ENCODE measurements at places on chromosomes 2 and 18.

DNA sequence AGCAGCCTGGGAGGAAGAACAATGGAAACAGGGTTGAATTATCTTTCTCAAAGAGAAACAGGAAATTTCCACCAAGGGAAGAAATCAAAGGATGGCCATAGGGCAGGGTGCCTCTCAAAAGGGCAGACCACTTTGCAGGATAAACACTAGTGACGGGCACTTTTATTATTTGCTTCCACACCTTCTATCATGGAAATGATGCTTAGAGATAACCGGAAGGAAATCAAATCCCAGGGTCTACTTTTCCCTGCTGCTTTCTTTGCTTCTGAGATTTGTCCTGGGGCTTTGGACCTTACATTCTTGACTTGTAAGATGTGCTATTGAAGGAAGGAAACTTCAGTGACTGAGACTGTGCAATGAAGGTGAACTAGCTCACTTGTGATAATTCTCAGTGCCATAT lies 1.1 kb upstream of the SCN9A start:
- DNase-seq: no peak

GRCh38 chr2:127551221-127551930 lies 15.9 kb downstream of the MYO7B start:
- no peak for DNase-seq

DNA sequence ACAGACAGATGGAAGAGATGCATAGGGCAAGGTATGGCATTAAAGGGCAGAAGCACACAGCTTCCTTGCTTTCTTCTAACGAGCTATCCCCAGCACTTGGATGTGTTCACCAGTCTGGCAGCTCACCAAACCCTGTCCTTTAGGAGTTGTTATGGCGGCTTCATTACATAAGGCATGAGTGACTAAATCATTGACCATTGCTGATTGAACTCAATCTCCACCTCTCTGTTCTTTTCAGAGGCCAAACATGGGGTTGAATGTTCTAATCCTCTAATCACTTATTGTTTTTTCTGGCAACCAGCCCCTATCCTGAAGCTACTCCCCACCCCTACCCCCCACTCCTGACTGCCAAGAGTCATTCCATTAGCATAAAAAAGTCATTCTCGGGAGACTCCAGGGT lies 301.8 kb downstream of the XIRP2 start:
- DNase-seq: no peak

GRCh38 chr2:132416723-132417395 lies at the start of gene GPR39:
TSS of gene GPR39 (plus strand) at chr2:132416805.
- no peak for DNase-seq

- DNase-seq: no peak
Observed at GRCh38 chr2:121382744-121383143, 97.7 kb upstream of the TFCP2L1 start.

DNA sequence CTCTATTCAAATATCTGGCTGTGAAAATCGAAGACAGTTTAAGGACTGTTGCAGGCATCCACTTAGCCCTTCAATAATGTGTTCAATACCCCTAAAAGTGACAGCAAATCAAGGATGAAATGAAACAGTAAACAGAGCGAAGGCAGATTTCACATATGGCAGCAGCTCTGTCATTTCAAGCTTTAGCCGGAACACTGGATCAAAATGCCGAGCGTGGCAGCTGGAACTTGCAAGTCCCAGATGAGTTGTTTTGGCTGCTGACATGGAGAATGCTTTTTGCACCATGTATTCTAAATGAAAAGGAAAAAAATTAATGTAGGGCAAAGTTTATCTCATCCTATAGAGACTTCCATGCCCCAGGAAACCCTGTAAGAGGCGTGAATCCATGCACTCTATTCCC lies 18.0 kb downstream of the LRRC30 start:
- DNase-seq: no peak

DNA sequence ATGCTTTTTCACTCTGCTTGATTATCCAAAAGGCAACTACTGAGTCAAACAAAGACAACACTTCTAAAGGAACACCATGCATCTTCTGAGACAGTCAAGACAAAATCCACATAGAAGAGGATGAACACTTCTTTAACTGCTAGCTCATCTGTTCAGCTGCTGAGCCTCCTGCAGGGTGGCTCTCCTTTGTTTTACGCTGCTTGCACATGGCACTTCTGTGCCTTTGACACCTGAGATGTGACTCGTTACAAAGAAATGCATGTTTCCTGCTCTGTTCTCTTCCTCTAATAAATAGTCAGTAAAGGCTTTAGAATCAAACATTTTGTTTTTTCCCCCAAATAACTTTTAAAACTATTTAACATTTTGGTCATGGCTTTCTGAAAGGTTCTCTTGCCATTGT lies 1129.4 kb downstream of the TDRD15 start:
- DNase-seq: no peak

- DNase-seq: no peak
Observed at GRCh38 chr2:639703-640102, 37.5 kb downstream of the TMEM18 start.

DNA sequence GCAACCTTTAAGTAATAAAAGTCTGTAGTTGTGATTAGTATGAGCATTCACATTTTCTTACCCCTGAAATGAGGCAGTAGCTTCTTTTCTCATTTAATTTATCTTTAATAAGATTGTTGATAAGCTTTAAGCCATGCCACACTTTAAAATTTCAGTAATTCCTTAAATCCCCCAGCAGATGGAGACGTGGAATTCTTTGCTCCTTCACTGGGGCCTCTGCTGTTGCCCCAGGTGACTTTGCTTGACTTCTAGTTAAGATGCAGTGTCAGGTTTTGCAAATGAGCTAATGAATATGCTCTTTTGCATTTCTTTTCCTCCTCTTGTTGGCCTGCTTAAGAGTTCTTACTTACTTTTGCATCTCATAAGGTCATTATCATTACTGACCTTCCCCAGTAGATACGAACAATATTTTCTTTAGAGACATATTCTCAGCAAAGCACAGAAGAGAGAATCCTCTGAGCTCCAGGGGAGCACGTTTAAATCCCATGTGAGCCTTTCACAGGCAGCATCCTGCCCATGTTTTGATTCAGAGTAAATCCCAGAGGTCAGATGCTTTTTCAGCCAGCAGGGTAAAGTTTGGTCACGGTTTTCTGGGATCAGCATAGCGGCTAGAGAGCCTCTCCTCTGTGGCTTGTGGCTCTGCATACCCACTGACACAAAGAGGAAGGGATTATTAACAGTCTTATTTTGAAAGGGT lies 222.9 kb downstream of the PTPRM start:
- DNase-seq: no peak

DNA sequence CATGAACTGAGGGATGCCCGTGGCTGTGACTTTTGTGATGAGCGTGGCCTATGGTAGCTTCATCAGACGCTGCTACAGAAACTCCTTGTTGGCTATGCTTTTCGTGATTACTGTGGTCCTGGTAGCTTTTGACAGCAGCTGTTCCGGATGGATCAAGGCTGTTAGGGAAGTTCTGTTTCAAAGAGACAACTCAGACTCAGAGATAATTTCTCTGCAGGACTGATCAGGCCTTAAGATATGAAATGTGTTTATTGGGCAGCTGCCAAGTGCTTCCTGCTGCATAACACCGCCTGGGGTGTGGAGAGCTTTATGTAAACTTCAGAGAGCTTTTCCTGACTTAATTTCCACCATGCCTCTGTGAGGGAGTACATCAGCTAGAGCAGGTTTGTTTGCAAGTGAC lies 243.8 kb downstream of the TSN start:
- no peak for DNase-seq

DNA sequence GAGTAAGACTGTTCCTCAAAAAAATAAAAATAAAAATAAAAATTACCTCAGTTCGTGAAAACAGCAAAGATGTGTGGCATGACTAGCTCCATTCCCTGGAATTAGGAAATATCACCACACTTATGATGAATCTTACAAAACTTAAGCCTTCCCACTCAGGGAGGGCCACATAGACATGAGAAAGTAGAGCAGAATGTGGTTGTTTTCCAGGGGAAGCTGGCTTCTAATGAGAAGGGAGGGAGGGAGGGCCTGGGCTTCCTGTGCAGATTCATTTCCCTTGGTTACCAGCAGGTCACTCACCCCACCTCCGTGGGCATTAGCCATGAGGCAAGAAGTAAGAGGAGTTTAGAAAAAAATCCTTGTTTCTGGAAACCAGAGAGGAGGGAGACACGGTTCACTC lies 95.9 kb upstream of the RMDN2 start:
- DNase-seq: no peak

DNA sequence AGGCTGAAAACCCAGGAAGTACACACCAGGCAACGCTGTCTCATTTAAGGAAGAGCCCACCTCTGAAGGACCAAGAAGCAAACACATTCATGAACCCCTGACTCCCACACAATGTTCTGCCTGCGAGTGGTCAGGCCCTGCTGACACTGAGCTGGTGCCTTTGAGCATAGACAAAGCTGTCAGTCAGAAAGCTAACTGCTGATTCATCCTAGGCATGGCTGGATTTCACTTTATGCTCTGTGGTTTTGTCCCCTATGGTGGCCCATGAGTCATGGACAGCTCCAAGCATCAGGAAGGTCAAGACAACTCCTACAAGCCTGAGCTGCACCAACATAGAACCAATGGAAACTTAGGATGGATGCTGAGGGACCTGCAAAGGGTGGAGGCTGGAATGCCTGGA lies 78.9 kb downstream of the UXS1 start:
- no peak for DNase-seq

DNA sequence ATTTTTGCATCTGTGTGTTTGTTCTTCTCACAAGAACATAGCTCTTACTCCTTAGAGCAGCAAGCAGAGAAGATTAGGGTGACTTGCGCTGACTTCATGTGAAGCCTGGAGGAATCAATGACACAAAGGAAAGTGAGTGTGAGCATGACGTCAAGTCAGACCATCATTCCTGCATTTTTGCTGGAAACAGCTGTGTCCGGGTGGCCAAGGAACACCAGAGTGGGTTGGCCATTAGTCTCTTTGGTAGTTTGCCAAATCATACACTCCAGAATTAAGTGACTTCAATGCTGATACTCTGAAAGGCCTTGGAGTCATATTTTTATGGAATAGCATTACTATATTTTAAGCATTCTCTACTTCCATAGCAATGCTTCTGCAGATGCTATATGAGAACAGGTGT lies 597.2 kb downstream of the DCDC2C start:
- no peak for DNase-seq

- no peak for DNase-seq
Observed at GRCh38 chr2:136015699-136016098, 30.3 kb upstream of the DARS1 start.

DNA sequence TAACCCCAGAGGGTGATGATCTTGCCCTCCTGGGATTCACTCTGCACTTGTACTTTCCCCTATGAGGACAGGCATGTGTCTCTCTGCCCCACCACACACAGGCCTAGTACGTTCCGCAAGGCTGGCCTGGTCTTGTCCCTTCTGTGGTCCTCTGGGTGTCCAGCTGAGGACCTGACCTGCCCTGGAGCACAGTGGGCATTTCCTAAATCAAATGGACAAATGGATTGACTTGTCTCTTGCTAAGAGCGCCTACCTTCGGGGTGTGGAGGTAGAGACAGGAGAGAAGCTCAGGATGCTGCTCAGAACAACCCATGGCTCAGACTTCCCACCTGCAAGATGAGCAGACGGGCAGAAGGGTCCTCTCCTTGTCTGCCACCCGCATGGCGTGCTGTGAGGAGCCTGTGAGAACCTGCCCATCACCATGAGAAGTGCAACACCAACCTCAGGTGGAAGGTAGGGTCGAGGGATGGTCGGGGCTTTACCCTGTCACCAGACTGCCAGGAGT lies 133.6 kb downstream of the MYCN start:
- DNase-seq: no peak

DNA sequence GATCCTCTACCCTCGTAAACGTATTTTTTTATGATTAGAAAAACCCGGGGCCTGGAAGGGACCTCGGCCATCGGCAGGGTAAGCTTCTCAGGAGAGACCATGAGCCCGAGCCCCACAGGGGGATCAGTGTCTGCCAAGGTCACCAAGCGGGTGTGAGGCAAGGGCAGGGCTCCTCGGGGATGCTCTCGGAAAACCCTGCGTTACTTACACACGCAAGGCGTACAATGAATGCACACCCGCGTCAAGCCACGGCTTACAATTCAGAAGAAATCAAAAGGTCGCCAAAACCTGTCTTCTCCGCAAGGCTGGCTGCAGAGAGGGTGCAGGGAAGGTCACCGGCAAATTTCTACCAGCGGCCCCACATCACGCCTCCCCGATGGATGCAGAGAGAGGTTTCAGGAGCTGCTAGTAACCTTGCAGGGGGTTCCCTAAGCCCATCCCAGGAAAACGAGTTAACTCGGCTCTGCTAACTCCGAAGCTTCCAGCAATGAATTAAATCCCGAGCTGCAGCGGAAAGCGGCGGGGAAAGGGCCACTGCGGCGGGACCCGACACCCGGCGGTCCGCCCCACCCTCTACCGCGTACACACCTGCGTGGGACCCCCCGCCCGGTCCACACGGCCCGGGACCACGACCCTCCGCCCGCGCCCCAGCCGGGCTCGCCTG lies 638 bp downstream of the ST3GAL5 start:
- peak; percentile 55 for DNase-seq

- no peak for DNase-seq
Observed at GRCh38 chr2:29450596-29451222, 335.5 kb downstream of the CLIP4 start.

GRCh38 chr2:220674033-220674432 lies 898.1 kb downstream of the EPHA4 start:
- DNase-seq: no peak

DNA sequence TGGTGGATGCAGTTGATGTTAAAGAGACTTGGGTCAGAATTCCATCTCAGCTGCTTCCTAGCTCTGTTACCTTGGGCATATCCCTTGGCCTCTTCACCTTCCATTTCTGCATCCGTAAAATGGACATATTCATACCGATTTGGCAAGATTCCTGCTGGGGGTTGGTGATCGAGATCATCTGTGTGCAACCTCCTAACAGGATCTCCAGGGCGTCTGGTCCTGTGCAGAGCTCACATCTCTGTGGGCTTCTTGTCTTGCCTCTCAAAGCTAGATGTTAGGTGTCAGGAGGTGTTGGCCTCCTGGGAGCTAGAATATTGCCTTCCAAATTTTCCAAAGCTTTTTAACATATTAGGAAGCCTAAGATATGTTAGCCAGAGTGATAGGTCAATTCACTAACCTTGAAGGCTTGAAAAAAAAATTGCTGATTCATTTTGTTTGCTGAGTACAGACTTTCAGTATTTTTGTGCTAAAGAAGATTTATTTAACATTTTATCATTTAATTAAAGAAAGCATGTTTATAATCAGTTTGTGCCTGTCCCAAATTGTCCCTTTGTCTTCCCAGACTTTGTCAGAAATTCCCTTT lies 69.7 kb upstream of the ZNF516 start:
- DNase-seq: no peak

- DNase-seq: no peak
Observed at GRCh38 chr18:3889803-3890202, 439.8 kb downstream of the TGIF1 start.

Measured in activated T-cell treated with anti-CD3 and anti-CD28 coated beads, Interleukin-2, amount 50 U/mL, for 1 hour (primary cell).